ENCODE measurements at places on chromosomes 7 and 10. TPM values are rescaled to one million over a fixed set of nuclear protein-coding genes. Genes with fewer than 3 reads are reported as not detected.

DNA sequence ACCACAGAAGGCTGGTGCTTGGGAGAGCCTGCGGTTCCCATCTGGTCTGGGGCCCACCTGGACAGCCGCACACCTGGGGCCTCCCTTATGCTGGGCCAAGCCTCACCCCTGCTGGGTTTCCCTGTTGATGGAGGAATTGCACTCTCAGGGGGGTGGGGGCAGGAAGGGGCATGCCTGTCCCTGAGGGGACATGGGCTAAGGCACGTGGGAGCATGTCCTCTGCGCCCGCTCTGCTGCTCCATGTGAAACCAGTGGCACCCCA lies 43.4 kb downstream of the OAT start:
- no peak for DNase-seq

GRCh38 chr7:135714534-135715009 lies 13.4 kb downstream of the SLC13A4 start:
- peak; percentile 46 for DNase-seq

The AGR3 gene
- total RNA-seq = not detected

GRCh38 chr7:148436135-148436534 lies 154.4 kb upstream of the C7orf33 start:
- no peak for DNase-seq

DNA sequence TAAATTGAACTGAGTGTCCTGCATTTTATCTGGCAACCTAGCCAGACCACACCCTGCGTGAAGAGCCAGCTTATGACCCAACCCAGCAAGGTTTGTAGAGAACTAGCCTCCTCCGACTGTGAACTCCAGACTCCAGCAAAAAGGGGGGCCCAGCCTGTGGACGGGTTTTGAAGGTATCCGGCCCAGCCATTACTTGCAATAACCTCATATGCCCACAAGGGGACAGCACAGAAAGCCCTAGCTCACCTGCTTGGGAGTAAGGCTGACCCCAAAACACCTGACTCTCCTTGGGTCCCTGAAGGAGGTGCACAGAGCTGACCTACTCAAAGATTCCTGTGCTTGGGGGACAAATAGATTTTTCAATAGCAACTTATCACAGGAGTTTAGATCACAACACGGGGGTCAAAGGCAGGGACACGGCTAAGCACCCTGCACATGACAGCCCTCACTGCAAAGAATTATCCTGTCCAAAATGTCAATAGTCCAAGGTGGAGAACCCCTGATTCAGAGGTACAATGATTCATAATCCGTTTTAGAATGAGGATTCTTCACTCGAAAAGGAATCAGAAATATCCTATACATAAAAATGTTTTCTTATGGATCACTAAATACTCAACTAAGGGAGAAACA lies 4.6 kb downstream of the TRPV6 start:
- peak; percentile 12 for DNase-seq

DNA sequence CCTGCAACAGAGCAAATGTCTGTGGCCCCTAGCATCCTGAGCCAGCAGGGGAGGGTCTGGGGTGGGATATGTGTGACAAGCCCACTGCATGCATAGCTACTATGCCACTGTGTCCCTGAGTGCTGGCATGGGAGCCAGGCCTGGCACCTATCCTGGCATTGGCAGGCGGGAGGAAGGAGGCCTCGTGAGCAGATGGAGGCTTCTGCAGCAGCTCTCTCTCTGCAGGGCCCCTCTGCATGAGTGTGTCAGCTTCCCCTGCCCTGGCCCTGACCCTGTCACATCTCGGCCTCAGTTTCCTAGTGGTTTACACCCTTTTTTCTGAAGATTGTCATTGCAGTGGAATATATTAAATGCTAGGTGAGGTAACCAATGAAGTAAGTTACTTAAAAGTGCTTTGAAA lies 13.1 kb upstream of the IMPDH1 start:
- DNase-seq = no peak

DNA sequence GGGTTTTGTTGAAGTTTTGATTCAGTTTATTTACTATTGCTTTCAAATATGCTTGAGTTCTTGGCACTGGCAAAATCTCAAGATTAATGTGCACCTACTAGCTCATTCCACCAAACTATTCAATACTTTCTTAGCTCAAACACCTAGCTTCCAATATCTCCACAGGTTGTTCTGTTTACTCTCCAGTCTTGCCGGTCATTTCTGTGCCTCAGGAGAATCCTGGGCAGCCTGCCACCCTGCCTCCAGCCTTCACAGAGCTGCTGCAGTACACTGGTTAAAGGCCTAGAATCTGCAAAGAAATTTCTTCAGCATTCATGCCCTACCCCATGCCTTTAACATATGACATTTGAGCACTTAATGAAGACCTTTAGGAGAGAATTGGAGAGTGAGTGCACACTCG lies 4.0 kb upstream of the TMEM106B start:
- DNase-seq = no peak

GRCh38 chr10:86538547-86538946 lies 17.0 kb upstream of the WAPL start:
- DNase-seq = no peak

- DNase-seq = no peak
Measured at GRCh38 chr7:898460-898854, 22.1 kb downstream of the GET4 start.

The GPAM gene
- total RNA-seq = 15.8 TPM

GRCh38 chr7:111229181-111229740 lies 138.3 kb downstream of the LRRN3 start:
- no peak for DNase-seq

DNA sequence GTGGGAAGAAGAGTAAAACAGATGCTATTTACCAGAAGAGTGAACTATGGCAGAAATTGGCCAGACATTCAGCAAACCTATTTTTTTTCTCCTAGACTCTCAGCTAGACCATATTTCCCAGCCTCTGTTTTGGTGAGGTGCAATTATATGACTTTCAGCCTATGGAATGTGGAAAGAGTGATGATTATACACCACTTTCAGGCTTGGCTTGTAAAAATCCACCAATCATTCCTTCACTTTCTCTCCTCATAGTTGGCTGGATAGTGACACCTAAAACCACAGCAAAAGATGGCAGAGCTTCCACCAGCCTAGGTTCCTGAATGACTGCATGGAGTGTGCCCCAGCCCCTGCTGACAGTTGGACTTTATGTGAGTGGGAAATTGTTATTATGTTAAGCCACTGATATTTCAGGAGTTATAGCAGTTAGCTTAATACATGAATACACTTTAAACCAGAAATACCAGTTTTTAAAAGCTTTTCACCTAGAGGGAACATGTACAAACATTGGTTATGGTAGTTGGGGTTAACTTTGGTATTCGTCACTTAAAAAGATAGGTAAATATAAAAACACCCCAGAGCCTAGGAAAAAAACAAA lies 19.1 kb upstream of the TNKS2 start:
- no peak for DNase-seq

DNA sequence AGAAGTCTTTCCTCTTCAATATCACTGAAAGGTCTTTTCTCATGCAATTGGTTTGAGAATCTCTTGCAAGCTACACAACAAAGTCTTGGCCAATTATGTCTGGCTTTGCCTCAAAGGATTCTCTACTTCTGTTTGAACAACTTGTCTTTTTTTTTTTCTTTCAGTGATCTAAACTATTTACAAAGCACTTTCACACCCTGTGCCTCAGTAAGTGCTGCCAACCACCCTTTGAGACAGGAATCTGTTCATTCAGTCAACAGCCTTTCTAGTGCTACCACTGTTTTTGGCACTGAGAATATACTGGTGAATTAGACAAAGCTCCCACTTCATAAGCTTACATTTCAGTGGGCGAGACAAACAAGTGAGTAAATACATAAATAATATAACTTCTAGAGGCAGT lies 26.9 kb upstream of the SDK1 start:
- DNase-seq = no peak

- peak; percentile 6 for DNase-seq
Measured at GRCh38 chr10:107442035-107442505, 277.6 kb upstream of the SORCS1 start.

GRCh38 chr7:34013421-34013820 lies 108.1 kb downstream of the BMPER start:
- no peak for DNase-seq

DNA sequence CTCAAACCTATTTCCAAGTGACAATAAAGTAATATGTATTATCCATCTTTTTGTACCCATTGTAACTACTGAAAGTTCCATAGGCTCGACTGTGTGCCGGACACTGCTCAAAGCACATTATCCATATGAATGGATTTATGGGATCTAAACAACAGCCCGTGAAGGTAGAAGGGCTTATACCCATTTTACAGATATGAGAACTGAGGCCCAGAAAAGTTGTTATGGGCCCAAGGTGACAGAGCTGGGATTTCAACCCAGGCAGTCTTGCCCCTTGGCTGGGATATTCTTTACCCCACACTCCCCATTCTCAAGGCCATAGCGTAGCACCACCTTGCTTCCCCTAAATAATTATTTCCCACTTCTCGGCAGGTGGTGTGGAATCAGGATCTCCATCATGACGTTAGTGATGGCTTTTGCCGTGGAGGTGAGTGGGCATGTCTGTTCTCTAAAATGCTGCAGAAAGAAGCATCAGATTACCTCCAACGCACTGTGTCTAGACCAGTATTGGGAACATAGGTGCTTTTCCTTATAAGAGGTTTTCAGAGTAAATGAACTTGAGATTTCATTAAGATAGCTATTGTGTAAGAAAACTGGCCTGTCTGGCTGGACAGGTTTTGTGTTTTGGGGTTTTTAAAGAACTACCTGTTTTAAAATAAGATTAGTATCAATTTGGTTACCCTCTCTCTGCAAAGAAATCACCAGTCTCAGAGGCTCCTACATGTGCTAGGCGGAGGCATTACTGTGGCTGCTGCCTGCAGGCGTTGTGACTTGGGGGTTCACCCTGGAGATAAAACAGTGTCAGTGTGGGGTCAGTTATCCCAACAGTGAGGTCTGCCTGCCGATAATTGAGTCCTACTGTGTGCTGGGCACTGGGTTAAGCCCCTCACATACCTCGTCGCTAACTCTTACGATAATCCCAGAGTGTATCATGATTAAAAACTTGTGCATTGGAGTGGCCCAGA lies 85.1 kb upstream of the SDK1 start:
- DNase-seq = no peak

The FGFBP3 gene
- 1.6 TPM for total RNA-seq
